ENCODE measurements at places on chromosomes 11 and 22.

GRCh38 chr11:82007521-82007920, 726.1 kb downstream of the FAM181B start:
- DNase-seq, result no peak

- DNase-seq, result no peak
These were observed 38.1 kb upstream of the TSKU start for GRCh38 chr11:76745044-76745376.

DNA sequence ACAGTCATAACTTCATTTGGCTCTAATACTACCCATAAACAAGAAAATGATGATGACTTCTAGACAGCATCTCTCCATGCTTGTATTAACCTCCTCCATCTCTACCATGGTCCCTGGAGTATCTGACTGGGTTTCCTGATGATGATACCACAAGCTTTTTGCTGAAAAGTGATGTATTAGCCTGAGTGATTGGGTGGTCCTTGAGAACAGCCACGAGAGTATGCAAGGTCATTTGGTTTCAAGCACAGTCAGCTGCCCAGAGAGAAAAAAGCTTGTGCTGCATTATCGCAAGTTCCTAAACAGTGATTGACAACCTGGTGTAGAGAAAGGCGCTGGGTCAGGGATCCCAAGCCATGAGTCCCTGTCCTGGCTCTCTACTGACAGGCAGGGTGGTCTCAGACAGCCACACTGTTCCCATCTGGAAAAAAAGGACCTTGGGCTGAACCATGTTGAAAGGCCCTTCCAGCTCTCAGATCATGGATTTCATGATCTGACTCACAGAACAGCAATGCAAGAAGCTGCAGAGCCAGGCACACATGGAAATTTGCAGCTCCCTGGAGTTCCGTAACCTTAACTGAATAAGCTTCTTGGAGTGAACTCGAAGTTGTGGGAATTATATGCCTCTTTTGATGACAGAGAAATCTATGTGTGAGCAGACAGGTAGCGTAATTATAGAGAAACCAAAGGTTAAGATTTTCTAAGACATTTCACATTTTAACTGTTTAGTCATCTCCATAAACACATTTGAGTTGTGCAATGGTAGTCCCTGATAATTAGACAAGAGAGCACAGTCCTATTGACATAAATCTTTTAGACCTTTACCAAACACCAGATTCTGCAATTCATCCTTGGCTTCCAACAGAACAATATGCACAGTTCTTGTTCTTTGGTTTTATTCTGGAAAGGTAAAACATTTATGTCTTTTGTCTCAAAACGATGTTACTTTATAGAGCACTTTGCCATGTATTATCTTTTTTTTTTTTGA, 54.1 kb upstream of the UBASH3B start:
- no peak for DNase-seq

DNA sequence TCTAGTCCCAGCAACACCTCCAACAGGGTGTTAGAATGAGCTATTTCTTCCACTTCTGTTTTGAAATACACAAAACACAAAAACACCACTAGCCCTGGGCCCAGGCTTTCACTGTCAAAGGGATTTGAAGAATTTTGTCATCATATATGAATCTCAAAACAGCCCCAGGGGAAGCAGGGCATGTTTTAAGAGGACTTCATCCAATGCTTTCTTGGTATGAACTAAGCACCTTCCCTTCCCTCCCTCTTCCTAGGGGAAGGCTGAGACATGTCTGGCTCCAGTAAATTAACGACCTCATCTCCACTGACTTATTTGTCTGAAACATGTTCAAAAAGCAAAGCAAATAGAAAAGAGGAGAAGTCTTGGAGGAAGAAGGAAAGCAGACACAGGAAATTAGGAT, 75.7 kb upstream of the INCENP start:
- no peak for DNase-seq

DNA sequence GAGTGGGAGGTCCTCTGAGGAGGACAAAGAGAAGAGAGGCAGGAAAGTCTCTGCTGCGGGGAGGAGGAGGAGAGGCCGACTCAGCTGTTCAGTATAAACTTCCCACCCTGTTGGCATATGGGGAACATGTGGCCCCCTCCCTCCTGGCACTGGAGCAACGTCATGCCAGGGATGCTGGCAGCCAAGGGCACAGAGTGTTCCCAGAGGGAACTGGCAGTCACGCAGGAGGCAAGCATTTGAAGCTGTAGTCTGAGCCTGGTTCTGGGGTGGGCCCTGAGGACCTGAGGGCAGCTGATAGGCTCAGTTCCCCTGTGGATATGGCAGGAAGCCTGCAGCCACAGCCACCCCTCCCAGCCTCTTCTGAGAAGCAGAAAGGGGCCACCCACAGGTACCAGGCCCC, 67.1 kb upstream of the TSPAN18 start:
- DNase-seq, result no peak

GRCh38 chr22:42951093-42951710, 63.7 kb downstream of the PACSIN2 start:
- no peak for DNase-seq

DNA sequence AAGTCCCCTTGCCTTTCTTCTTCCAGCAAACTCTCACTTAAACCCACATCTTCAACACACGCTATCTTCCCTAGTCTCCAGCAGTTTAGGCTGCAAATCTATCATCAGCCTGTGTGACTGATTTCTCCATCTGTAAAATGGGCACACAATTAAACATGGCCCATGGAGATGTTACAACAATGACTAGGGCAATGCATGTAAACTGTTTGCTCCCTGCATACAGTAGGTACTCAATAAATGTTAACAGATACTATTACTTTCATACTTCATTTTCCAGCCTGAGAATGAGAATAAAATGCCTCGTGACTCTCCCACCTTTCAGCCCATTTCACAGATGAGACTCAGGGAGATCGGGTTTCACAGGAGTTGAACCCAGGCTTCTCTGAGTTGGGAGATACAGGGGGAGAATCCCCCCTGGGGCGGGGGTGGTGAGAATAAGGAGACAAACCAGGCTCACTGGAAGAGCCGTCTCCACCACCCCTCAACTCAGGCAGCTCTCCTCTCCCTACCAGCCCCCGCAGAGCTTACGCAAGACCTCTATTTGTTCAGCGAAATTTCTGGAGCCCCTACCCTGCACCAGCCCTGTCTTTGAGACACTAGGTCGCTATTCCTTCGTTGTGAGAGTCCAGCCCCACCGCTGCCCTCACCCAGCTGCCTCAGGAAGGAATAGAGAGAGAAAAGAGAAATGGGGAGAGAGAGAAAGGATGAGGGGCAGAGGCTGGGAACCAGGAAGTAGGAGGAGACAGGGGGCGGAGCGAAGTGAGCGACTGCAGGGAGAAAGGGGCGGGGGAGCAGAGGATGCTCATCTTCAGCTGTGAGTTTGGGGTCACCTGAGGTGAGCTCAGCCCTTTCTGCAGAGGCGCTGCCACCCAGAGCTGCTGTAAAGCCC, 42.1 kb upstream of the KLHL35 start:
- peak; percentile 57 for DNase-seq

- peak; percentile 37 for DNase-seq
These were observed 37.6 kb downstream of the ZNF195 start for GRCh38 chr11:3341298-3341697.

DNA sequence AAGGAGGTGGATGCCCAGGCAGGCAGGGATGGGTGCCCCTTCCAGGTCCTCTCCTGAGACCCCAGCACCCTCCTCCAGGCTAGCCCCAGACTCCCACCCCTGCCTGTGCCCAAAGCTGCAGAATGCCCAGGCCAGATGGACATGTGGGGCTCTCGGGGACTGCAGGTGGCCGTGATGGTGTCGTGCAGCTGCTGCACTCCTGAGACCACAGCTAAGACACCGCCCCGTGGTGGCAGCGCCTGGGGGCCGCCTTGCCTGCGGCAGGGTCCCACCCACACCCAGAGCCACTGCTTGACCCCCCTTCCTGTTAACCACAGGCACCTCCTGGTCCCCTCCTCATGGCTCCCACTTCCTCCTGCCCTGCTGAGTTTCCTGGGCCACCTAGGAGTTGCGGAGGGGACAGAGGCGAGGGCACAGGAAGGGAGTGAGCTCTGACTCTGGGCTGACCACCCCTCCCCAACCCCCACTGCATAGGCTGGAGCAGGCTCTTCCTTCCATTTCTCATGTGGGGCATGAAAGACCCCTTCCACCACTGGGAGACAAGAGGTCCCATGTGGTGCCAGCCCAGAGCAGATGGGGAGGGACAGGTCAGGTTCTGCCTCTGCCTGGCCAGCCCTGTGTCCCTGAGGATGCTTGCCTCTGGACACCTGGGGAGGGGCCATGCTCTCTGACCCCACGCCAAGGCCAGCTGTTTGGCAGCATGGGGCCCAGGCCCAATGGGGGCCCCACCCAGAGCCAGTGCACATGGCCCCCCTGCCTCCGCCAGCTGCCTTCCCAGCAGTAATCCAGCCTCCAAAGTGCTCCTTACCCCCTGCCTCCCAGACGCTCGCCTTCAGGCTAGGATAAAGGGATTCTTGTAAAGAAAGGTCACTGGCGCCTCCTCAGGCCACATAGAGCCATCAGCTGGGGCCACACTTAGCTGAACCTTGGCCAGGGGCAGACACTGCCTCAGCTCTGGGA, 29.3 kb downstream of the OSBPL5 start:
- no peak for DNase-seq

- DNase-seq, result peak; percentile 91
These were observed 10.1 kb downstream of the MTFP1 start for GRCh38 chr22:30435674-30436126.

GRCh38 chr11:64619811-64620380, 28.9 kb downstream of the SLC22A12 start:
- no peak for DNase-seq

GRCh38 chr11:67615728-67616430, 9.1 kb downstream of the NDUFV1 start:
- peak; percentile 24 for DNase-seq

- no peak for DNase-seq
These were observed 50.5 kb downstream of the SNX19 start for GRCh38 chr11:130865774-130866114.

GRCh38 chr11:57416436-57416835, 10.5 kb downstream of the SLC43A3 start:
- no peak for DNase-seq

DNA sequence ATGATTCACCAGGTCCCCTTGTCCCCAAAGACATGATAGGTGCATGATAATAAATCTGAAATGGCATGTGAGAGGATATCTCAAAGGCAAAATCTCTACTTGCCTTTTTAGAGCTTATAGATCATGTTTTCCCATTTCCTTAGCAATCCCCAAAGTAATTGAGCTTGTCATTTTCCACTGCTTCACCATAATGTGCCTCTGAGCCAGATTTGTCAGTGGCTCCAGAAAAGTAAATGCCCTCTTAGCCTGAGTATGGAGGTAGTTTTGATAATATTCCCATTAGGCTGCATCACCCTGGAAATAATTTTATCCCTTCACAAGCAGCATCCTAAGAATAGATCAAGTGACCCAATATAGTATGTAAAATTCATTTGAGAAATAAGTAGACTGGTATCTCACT, 36.7 kb upstream of the ADSL start:
- no peak for DNase-seq

- DNase-seq, result no peak
These were observed 15.4 kb downstream of the DDX10 start for GRCh38 chr11:108680271-108680670.

DNA sequence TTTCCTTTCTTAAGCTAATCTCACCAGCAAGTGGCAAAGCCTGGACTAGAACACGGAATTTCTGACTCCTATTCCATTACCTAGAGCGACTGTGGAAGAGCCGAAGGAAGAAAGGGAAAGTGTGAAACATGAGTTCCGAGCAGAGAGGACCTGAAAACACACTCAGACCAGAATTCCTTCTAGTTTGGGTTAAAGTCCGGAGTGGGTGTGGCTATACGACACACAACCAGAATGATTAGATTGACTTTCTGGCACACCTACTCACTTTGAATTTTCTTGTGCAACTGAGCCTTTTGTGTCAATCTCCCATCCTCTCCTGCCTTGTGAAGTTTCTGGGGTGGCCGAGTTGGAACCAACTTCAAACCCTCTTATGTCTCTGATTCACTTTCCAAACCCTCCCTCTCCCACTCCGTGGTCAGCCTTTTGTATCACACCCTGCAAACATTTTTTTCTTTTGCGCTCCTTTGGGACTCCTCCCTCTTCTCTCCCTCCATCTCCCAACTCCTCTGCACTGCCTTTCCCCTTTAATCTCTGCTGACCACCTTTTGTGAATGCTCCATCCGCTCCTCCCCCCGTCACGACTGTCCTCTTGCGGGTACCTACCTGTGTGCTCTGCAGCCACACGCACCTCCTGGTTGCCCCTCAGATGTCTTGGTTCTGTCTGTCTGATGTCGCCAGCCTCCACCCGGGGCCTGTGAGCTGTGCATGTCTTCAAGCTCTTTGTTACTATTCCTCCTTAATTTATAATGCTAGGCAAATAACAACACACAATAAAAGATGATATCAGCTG, 86.3 kb upstream of the BLID start:
- no peak for DNase-seq

GRCh38 chr22:43310311-43310710, 32.9 kb downstream of the SCUBE1 start:
- no peak for DNase-seq

DNA sequence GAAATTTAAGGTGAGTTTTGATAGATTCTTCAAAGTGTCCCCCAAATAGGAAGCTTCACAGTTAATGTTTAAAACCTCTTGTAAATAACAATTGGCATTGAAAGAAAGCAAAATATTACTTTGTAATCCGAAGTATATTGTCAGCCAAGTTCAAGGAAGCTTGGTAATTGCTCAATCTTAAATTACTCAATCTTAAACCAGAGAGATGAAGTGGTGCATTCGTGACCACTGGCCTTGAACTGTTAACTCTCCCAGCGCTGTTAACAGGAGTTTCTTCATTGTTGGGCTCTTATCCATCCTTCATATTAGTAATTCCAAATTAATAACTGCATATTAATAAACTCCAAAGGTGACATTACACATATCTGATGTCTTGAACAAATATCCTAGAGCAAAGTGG, 20.6 kb upstream of the FDX1 start:
- no peak for DNase-seq

DNA sequence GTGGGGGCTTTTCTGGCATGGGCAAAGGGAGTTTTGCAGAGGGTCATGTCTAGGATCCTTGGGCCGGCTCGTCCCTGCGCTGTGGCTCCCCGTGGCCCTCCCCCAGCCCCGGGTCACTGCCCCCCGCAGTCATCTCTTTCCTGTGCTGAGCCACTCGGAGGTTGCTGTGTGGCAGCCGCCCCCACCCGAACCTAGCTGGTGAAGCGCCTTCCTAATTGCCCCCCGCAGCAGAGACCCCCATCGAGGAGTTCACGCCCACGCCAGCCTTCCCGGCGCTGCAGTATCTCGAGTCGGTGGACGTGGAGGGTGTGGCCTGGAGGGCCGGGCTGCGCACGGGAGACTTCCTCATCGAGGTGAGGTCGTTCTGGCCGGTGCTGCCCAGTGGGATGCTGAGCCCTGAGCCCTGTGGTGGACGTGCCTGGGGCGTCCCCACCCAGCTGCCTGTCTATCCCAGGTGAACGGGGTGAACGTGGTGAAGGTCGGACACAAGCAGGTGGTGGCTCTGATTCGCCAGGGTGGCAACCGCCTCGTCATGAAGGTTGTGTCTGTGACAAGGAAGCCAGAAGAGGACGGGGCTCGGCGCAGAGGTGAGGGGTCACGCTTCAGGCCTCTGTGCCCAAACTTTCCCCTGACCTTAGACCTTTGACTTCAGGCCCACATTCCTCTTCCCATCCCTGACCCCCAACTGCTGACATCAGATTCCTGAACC, 32.0 kb downstream of the SHANK3 start:
- DNase-seq, result no peak

Data from CD4-positive, alpha-beta T cell treated with Interleukin-6 at 100 ng/mL for 8 hours (primary cell).